ENCODE measurements at places on chromosomes 1 and 21.

- DNase-seq, result no peak
Measured at GRCh38 chr1:7582460-7582972, 188.6 kb upstream of the VAMP3 start.

DNA sequence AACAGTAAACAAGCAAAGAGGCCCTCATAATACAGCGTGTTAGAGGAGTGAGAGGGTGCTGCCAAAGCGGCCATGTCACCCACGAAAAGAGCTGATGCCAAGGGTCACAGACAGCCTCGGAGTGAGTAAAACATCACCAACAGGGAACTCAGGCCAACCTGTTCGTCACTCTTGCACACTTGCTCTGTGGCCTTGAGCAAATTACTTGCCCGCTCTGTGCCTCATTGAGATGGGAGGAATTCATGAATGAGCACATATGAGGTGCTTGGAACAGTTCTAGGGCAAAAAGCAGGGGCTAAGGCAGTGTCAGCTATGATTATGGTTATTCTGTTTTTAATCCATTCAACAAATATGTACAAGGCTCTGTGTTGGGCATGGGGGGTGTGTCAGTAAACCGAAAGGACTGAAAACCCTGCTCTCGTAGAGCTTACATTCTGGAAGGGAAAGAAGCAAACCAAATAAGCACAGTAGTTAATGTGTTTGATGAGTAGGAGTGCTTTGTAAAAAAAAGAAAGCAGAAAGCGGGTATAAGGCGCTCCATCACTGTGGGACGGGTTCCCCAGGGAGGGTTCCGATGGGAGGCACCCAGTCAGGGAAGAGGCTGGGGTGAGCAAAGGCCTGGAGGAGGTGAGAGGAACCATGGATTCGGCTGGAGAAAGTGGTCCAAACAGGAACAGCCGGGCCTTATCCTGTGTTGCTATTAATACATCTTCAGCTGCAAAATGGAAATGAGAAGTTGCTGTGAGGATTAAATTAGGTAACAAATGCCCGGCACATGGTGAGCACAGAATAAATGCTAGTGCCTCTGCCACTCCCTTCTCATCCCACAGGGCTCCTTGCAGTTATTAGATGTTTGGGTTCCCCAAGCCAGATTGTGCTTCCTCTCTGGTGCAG, 39.5 kb upstream of the RD3 start:
- DNase-seq, result no peak

DNA sequence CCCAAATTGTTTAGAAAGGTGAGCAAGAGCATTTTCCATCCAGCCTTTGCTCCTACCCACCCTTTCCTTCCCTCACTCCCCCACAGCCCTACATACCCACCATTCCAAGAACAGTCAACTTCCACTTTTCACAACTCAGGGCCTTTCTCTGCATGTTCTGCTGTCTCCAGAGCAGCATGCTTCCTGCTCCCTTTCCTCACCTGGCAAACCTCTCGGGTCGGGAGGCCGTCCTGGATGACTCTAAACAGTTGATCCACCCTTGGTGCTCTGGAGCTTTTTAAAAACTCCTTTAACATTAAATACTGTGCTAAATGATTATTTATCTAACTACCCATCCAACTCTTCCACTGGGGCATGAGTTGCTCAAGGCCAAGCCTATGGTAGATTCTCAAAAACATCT, 200.6 kb downstream of the SETD4 start:
- DNase-seq, result no peak

GRCh38 chr1:183310753-183311479, 107.3 kb downstream of the NMNAT2 start:
- DNase-seq, result no peak

GRCh38 chr1:56329970-56330369, 249.4 kb downstream of the PLPP3 start:
- peak; percentile 12 for DNase-seq

All from AG10803 (cell line).